ENCODE measurements at places on chromosomes 7 and 10.

GRCh38 chr7:49389871-49390479, 383.5 kb upstream of the VWC2 start:
- DNase-seq = no peak

DNA sequence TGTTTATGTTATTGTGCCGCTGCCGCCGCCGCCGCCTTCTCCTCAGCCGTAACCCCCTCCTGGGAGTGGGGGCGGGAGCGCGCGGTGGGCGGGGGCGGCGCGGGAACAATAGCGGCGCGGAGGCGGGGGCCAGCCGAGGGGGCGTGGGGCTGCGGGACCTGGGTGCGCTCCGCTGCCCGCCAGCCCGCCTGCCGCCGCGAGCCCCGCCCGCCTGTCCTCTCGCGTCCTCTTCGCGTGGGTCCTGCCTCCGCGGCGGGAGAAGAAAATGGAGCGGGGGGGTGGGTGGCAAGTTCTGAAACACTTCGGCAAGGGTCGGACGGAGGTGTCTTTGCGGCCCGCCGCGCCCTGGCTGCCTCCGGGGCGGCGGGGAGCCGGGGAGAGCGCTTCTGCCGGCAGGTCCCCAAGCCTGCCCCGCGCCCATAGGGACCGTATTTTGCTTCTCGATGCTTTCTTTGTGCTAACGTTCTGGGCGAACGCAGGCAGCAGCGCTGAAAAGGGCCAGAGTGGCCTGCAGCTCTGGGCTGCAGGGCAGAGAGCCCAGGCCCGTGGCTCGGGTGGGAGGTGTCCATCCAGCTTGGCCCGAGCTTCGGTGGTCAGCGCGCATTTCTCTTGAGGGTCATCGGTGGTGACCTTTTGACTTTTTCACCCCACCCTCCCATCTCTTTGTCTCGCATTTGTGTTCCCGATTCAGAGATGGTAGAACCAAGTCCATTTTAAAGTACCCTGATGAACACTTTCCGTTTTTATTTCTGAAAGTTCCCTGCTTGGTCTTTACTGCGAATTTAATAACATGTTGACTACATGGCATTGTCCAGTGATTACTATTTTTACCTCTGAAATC, 613 bp downstream of the MAPK8 start:
- peak; percentile 32 for DNase-seq

- no peak for DNase-seq
Measured at GRCh38 chr10:84525120-84525806, 196.9 kb downstream of the CCSER2 start.

- no peak for DNase-seq
Measured at GRCh38 chr7:23226844-23227450, 19.6 kb upstream of the GPNMB start.

DNA sequence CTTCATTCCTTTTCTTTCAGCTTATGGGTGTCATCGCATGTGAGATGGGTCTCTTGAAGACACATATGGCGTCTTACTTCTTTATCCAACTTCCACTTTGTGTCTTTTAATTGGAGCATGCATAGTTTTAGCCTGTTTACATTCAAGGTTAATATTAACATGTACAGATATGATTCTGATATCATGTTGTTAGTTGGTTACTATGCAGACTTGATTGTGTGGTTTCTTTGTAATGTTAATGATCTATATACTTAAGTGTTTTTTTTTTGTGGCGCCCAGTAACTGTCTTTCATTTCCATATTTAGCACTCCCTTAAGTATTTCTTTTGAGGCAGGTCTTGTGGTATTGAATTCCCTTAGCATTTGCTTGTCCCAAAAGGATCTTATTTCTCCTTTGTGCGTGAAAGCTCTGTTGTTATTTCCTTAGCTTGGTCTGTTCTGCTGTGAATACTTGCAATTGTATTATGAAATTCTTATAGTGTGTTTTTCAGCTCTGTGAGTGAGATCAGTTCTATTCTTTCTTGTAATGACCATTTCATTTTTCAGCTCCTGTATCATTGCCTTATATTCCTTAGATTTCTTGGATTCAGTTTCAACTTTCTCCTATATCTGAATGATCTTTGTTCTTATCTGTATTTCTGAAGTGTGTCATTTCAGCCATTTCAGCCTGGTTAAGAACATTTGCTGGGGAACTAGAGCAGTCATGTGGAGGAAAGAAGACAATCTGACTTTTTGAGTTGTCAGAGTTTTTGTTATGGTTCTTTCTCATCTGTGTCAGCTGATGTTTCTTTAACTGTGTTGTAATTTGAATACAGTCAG, 88.4 kb downstream of the ABCA13 start:
- DNase-seq = no peak

DNA sequence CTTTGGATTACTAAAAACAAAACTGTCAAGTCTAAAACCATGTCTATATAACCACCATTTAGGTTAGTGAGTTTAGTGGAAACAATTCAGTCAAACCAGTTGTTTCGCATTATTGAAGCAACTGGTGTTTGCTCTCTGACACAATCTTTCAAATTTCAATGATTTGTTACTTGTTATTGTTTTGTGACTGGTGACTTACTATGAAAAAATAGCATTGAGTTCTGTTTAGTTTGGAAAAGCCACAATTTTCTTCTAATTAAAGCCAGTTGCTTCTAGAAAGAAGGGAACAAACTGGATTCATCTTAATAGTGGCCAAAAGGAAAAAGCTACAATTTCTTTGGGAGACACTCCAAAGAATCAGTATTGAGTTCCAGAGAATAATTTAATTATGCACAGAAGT, 30.4 kb downstream of the LAMB4 start:
- no peak for DNase-seq

- DNase-seq = no peak
Measured at GRCh38 chr10:60894786-60895185, 49.2 kb downstream of the RHOBTB1 start.

DNA sequence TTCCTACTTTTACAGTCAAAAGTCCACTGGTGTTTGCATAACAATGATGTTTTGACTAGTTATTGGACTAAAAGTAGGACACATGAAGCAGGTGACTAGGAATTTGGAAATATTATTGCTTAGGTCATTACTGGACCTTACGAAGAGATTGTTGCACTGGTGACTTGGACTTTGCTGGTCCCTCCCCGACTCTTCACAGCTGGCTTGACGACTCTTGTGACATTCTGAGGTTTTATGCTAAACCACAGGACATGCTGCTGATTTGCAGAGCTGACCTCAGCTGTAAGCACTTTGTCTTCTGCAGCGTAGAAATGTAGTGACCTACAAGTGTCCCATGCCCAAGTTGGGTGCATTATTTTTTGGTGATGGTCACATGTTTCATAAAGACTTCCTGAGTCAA, 21.9 kb downstream of the PCBD1 start:
- DNase-seq = no peak

GRCh38 chr7:2512179-2512661, 7.4 kb upstream of the LFNG start:
- no peak for DNase-seq

- no peak for DNase-seq
Measured at GRCh38 chr7:106614751-106615150, 46.2 kb downstream of the CCDC71L start.

- DNase-seq = no peak
Measured at GRCh38 chr10:127996586-127996985, 89.7 kb downstream of the PTPRE start.

- DNase-seq = no peak
Measured at GRCh38 chr7:12139416-12139815, 71.7 kb upstream of the TMEM106B start.

DNA sequence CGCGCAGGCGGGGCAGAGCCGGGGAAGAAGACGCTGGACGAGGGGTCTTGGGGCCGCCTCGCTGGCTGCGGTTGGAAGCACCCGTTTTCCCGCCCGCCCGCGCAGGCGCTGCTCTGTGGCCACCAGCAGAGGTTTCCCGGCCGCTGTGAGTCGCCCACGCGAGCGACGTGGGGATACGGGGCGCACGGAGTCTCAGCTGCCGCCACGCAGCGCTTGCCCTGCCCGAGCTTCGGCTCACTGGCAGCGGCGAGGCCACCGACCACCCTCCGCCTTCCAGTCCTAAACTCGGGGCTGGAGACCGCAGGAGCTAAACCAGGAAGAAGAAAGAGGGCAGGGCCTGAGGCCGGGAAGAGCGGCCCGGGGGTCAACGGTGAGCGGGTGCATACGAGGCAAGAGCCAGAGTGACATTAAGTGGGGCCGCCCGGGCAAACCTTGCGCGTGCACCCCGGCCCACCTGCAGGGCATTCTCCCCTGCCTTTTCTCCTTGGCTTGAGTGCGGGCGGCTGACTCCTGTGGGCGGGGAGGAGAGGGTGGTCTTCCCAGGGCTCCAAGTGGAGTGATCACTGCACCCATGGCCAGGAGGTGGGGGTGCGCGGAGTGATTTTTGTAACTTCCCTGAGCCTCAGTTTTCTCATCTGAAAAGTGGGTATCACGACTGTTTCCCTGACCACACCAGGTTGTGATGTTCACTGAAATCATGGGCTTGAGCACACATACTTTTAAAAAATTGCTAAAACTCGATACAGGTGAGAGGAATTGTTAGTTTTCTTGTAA, 7.1 kb upstream of the EMX2 start:
- DNase-seq = no peak

GRCh38 chr10:30968711-30969110, 63.0 kb downstream of the ZNF438 start:
- DNase-seq = no peak

DNA sequence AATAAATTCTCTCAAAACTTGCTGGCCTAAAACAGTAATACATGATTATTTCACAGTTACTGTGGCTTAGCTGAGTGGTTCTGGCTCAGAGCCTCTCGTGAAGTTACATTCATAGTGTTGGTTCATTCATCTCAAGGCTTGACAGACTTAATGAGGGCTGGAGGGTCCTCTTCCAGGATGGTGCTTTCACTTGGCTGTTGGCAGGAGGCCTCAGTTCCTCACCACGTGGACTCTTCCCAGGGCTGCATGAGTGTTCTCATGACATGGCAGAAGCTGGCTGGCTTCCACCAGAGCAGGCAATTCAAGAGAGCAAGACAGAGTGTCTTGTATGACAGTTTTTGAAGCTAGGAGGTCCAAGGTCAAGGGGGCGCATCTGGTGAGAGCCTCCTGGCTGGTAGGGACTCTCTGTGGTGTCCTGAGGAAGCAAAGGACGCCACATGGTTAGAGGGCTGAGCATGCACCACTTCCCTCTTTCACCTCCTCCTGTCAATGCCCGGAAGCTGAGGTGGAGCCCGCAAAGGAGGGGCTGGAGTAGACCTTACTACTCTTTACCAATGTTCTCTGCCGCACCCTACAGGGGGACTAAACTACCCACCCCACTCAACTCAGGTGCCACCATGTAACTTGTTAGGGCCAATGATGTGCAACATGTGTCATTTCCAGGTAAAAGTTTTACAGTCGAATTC, 58.2 kb upstream of the YAE1 start:
- DNase-seq = no peak

DNA sequence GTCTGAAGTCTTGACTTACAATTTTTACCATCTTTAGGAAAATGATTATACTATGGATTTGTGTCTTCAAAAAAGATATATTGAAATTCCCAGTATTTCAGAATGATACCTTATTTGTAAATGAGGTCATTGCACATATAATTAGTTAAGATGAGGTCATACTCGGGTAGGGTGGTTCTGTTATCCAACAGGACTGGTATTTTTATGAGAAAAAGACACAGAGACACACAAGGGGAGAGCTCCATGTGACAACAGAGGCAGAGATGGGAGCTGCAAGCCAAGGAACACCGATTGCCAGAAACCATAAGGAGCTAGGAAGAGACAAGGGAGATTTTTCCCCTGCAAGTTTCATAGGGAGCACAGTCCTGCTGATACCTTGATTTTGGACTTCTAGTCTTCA, 356.9 kb downstream of the ARL4A start:
- DNase-seq = no peak

DNA sequence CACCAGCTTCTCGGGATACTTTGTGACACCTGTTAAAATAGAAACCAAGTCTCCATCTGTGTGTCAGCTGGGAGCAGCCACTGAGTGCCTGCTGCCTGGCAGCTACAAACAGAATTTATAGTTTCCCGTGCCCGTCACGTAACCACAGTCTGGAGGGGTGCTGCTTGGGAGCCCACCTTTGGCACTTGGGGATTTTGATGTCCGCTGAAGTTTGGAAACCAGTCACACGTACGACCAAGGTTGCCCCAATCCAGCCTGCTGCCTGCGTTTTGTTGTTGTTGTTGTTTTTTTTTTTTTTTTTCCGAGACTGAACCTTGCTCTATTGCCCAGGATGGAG, 1.6 kb downstream of the TRRAP start:
- no peak for DNase-seq

- DNase-seq = no peak
Measured at GRCh38 chr7:6258440-6259182, 13.8 kb downstream of the CYTH3 start.

DNA sequence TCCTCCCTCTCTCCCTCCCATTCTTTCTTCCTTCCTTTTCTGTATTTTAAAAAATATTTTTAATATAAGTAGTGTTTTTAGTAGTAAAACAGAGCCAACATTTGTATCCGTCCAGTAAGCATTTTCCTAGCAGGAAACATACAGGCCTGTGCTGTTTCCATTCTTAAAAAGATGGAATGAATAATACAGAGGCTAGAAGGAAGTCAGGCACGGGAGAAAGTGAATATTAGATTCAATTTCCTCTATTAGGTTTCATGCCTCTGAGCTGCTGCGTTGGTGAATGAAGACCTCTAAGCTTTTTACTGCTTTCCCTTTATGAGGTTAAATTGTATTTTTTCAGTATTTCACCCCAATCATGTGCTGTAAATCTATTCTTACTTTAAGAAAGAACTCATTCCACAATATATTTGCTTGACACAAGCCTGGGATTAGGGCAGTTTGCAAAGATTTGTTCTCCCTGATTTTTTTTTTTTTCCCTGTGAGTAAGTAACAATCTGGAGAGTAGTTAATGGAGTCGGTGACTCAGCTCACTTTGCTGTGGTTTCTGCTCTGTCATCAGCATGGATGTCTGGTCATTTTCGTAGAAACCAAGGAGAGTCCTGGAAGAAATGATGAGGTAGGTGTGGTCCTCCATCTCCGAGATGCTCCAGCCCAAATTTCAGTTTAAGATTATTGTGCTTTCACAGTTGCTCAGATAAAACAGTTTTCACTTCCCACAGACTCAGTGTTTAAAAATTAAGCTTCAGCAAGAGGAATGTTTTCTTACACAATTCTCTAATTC, 76.1 kb upstream of the PITRM1 start:
- DNase-seq = no peak

- no peak for DNase-seq
Measured at GRCh38 chr7:49367072-49367471, 406.4 kb upstream of the VWC2 start.

DNA sequence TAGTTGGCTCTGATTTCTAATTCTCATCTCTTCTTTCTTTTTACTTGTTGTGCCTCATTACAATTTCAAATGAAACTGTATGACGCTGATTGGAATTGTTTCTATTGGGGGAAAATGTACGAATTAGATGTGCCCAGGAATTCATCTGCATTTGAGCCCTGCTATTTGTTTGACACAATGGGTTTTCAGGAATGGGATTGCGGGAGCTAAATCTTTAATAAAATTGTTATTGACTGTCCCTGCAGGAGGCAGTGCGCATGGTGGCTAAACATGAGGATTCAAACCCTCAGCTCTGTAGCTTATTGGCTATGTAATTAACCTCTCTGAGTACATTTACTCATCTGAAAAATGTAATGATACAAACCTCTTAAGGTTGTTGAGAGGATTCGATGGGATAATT, 181.6 kb downstream of the NXPH1 start:
- no peak for DNase-seq

- DNase-seq = no peak
Measured at GRCh38 chr7:101127460-101128039, 646 bp downstream of the SERPINE1 start.
